ENCODE measurements at places on chromosomes 2 and 18.

DNA sequence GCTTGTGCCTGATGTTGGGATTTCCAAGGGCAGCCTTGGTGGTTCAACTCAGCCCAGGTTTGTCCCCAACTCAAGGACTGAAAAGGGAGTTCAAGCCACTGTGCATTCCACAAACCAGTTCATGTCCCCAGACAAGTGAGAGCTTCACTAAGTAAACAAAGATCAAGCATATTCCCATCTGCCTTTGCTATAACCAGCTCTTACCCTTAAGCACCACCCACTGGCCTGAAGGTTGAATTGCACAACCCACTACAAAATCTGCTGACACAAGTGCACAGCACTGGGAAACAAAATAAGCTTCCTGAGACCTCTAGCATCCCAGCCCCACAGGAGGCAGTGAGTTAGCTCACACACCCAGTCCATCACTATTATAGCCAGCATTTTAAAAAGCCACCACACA lies 516.7 kb downstream of the NR4A2 start:
- no peak for DNase-seq

DNA sequence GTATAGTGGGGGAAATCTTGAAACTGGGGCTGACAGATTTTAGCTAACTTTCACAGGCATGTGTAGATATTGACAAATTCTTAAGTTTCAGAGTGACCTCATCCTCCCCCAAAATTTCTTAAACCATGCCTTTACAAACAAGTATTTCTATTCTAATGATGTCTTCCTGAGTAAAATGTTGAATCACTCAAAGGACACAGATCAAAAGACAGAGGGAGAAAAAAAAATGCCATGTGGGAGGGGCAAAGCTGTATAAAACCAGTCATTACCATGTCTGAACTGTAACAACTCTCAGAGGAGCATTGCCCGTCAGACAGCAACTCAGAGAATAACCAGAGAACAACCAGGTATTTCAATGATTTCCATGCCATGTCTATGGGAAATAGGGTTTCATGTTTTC lies at the start of gene SERPINB2:
SERPINB2 (plus strand) TSS at position 282 of the 400 bp plus-strand sequence. CDS start 3,740 bp downstream, outside the sequence.
- DNase-seq, result no peak

DNA sequence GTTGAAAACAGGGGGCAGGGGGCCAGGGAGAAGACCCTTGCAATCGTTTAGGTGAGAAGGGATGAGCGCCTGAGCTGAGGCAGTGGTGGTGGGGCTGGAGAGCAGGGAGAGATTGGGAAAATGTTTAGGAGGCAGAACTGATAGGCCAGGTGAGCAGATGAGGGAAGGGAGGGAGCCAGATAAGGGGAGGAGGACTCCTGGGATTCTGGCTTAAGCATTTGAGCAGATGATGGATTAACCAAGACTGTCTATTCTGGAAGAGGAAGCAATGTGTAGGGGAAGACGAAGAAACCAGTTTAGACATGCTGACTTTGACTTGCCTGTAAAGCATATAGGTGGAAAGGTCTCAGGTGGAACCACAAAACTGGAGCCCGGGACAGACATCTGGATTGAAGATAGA lies 49.9 kb upstream of the ASPRV1 start:
- DNase-seq, result no peak

- no peak for DNase-seq
These were observed 145.5 kb downstream of the MAP4K4 start for GRCh38 chr2:101843048-101843447.
